ENCODE measurements at places on chromosomes 7 and 10.

GRCh38 chr10:124864421-124865193 lies 63.0 kb downstream of the ABRAXAS2 start:
- DNase-seq = no peak

- DNase-seq = no peak
Measured at GRCh38 chr7:33041631-33042428, 20.7 kb downstream of the NT5C3A start.

GRCh38 chr7:28125431-28126409 lies 54.9 kb downstream of the JAZF1 start:
- peak; percentile 34 for DNase-seq

DNA sequence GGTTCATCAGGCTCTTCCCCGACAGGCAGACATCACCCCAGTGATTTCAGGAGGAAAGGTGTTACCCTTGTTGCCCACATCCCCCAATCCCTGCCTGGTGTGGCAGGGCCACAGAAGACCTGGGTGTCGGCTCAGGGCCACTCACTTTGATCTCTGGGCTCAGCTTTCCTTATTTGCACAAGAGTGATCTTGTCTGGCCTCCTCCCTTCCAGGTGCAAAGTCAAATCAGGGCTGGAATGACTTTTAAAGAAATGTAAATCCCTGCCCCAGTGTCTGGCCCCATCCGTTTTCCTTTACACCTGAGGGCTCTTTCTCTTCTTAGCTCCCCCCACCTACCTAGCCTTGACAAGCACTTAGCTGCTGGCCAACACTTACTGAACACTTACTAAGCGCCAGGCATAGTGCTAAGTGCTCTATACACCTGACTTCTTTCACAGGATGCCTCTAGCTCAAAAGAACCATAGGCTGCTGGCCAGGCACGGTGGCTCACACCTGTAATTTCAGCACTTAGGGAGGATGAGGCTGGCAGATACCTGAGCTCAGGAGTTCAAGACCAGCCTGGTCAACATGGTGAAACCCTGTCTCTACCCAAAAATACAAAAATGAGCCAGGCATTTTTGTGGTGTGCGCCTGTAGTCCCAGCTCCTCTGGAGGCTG lies 979 bp upstream of the NODAL start:
- no peak for DNase-seq

DNA sequence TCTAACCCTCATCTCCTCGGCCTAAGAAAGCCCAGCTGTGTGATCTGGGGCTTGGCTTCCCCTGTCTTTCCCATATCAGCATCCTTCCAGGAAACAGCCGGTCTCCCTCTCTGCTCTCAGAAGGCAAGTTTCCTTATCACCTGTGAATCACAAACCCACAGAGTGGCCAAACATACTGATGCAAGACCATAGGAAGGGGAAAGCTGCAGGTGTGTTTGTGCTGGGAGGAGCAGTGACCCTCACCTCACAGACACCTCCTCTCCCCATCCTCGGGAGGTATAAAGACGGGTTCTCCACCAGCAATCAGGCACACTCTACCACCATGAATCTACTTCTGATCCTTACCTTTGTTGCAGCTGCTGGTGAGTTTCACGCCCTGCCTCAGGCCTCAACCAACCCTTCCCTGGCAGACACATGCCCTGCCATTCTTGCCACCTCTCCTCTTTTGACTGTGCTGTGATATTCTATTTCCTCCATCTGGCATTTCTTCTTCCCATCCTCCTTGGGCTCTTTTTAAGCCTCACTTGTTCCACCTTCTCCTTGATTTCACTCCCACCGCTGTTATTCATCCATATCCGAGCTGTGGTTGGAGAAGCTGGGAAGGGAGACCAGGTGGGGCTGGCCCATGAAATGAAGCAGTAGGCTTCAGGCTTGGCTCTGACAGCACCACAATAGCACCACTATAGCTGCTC lies at the start of gene PRSS2:
Gene PRSS2 (plus strand): TSS at position 310 of the 692 bp plus-strand sequence. CDS start 13 bp downstream, at position 323.
- no peak for DNase-seq

- peak; percentile 21 for DNase-seq
Measured at GRCh38 chr10:88315755-88316154, 267.4 kb downstream of the RNLS start.

- peak; percentile 33 for DNase-seq
Measured at GRCh38 chr7:28406192-28406591, 6.1 kb upstream of the CREB5 start.

GRCh38 chr7:28745351-28745750 lies 212.8 kb downstream of the TRIL start:
- no peak for DNase-seq

- DNase-seq = peak; percentile 15
Measured at GRCh38 chr7:40301486-40302068, 166.8 kb downstream of the SUGCT start.

GRCh38 chr10:128070161-128070560 lies 56.1 kb downstream of the MKI67 start:
- DNase-seq = no peak

GRCh38 chr7:84617265-84618030 lies 422.9 kb upstream of the SEMA3A start:
- no peak for DNase-seq

GRCh38 chr10:49783645-49784044 lies 21.5 kb upstream of the OGDHL start:
- DNase-seq = no peak

GRCh38 chr10:107915215-107915610 lies 750.7 kb upstream of the SORCS1 start:
- peak; percentile 14 for DNase-seq

DNA sequence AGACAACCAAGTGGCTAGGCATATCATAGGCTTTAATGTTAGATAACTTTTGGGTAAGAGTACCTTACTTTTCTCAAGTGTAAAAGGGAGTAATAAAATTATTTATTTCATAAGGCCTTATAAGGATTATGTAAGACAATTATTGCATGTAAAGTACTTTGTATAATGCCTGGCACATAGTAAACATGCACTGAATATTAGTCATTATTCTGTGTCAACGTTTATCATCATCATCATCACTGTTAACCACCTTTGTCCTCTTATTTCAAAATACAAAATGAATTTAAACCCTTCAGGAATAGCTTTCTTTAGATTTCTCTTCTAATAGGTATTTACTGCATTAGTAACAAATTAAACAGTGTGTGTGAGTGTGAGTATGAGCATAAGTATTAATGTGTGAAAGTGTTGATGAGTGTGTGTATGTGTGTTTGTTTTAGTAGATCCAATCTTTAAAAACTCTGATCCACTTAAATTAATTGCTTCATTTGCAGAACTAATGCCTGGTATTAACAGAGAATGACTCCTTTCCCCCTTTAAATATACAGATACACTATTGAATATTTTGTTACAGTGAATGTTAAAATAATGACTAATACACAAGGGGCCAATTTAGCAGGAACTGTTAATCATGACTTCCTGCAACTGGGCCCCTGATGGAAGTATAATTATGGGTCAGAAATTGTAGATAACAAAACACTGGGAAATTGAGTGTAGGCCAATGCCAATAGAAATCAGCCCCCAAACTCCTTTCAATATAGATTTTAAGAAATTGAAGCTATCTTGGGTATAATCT lies 213.3 kb upstream of the FZD8 start:
- peak; percentile 13 for DNase-seq
